ENCODE measurements at places on chromosomes 6 and 20.

DNA sequence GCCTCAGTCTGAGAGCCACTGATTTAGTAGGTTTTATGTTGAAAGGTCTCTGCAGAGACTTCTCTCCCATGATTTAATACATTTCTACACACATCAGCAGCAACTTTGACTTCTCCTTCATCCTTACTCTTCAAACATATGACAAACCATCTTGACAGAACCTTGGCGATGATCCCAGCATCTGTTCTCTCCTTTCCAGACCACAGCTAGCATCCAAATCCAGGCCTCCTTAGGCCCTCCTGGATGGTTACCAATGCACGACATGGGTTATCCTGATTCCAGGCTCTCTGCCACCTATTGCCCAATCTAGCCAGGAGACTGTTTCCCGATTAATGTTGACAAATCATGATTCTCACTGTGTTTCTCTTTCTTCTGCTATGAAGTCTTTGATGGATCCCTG is 16.8 kb downstream of the LAMA4 start:
- no peak for DNase-seq
- H3K27ac ChIP-seq, result no peak overlapping the region
- no peaks in the 10 kb centered on the region for H3K4me1 ChIP-seq
- H3K4me3 ChIP-seq, result no peak overlapping the region

DNA sequence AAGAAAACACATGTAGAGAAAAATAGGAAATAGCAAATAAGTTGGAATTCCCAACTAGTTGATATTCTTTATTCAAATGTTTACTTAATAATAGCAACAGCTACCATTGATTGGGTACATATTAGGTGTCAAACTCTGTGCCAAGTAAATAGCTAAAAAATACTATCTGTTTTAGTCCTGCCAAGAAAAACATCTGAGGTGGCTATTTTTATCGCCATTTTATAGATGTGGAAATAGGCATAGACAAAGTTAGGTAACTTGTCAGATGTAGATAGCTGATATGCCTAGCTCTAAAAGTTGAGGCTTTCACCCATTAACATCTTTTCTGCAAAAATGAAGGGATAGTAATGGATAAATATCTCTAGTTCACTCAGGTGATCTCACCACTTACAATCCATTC is 549.2 kb upstream of the ID4 start:
- H3K4me3 ChIP-seq, result no peak overlapping the region
- no peak overlapping the region for H3K27ac ChIP-seq
- H3K27me3 ChIP-seq, result no peaks in the 10 kb centered on the region
- no peak for DNase-seq
- H3K36me3 ChIP-seq, result no peaks in the 10 kb centered on the region
- H3K4me1 ChIP-seq, result no peaks in the 10 kb centered on the region

DNA sequence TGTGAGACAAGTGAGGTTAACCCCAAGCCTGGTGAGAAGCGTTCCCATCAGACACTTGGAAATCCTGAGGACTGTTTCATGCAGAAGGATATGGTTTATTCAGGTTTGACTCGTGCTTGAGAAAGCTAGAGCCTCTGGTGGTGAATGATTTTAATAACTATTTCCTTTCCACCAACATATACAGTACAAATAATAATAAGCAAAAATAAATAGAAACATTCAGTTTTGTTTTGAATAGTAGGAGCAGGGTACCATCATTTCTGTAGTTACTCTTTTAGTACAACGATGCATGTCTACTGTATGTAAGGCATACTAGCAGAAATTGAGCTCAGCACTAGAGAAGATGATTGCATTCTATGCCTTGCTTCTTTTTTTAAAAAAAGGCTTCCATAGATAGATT is 33.5 kb downstream of the PLG start:
- no peaks in the 10 kb centered on the region for H3K36me3 ChIP-seq
- H3K27me3 ChIP-seq, result no peaks in the 10 kb centered on the region
- DNase-seq, result no peak
- H3K27ac ChIP-seq, result no peak overlapping the region
- H3K4me1 ChIP-seq, result no peaks in the 10 kb centered on the region
- no peak overlapping the region for H3K4me3 ChIP-seq

DNA sequence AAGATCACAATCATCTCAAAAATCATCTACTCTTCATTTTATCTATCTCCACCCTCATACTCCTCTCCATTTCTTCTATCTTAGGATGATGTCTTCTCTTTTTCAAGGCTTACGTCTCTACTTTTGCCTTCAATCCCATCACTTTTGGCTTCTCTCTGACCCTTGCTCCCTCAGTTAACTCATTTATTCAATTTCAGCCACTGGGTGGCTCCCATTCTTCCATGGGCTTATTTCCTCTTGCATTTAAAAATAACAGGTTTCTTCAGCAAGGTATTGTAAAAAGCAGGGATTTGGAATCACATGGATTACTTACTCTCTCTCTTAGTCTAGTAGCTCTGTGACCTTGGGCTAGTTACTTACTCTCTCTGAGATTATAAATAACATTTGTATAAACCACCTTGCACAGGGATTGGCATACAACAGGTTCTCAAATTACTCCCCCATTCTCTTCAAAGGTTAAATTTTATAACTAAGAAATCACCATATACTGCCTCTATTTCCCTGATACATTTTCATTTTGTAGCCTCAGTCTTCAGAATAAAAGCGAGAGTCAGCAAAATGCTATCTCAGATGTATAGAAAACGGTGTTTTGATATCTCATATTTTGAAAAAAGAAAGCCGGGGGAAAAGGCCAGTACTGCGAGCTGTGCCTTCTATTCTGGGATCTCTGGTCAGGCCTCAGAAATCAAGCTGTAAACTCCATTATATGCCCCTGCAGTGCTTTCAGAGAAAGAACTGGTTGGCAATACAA is 5.5 kb downstream of the ZSCAN12 start:
- DNase-seq, result no peak
- H3K4me3 ChIP-seq, result no peak overlapping the region
- peaks cover 14% of the 10 kb centered on the region for H3K4me1 ChIP-seq
- H3K27me3 ChIP-seq, result no peaks in the 10 kb centered on the region

DNA sequence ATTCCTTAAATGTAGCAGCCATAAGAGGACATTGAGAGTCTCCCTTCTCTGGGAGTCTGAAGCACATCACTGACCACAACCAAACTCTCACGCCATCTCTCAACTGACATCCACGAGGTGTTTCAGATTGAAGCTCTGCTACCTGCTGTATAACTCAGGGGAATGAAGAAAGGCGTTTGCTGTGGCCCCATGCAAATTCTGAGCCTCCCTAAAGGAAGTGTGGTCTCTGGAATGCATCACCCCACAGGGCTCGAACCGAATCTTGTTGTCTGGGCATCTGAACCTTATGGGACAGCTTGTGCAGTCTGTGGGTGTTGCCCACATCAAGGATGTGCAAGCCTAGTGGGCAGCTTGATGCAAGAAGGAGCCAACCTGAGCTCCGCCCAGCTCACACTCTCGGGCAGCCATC is 10.9 kb downstream of the PMEPA1 start:
- H3K4me1 ChIP-seq, result no peaks in the 10 kb centered on the region
- no peaks in the 10 kb centered on the region for H3K36me3 ChIP-seq
- no peak overlapping the region for H3K4me3 ChIP-seq
- no peaks in the 10 kb centered on the region for H3K27me3 ChIP-seq
- H3K27ac ChIP-seq, result no peak overlapping the region

DNA sequence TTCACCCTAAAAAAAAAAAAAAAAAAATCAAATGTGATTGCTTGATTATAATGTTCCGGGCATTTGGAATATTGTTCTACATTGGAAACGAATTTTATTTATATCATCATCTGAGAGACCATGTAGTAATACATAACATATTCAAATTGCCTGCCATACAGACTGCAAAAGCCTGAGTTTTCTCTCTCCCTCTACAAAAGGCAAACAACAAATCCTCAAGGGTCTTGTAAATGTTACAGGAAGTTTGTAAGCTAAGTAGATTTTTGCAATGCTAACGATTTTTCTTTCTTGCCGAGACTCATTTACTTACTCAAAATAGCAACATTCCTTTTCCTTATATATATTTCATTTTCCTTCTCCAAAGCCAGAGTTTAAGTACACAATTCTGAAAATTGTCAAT is 49.0 kb upstream of the HTR1E start:
- H3K4me1 ChIP-seq, result no peaks in the 10 kb centered on the region
- H3K27me3 ChIP-seq, result peaks cover 3% of the 10 kb centered on the region
- no peak overlapping the region for H3K27ac ChIP-seq
- H3K36me3 ChIP-seq, result no peaks in the 10 kb centered on the region

- no peak overlapping the region for H3K4me3 ChIP-seq
- H3K27ac ChIP-seq, result no peak overlapping the region
- no peaks in the 10 kb centered on the region for H3K36me3 ChIP-seq
- no peaks in the 10 kb centered on the region for H3K27me3 ChIP-seq
- no peak for DNase-seq
Measured at GRCh38 chr20:52805843-52806242, 166.3 kb upstream of the TSHZ2 start.

DNA sequence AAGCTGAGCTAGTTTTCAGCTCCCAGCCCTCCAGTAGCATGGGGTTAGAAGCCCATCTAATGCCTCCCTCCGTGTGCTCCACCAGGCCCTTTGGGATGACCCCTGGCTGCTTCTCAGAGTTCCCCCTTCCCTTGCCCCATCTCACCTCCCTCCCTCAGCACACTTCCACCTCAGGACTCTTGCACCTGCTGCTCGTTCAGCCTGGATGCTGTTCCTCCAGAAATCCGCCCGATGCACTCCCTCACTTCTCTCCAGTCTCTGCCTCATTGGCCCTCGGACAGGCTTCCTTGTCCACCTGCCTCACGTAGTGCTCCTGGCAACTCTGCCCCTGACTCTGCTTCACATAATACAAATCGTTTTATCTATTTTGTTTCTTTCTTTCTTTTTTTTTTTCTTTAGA is 26.8 kb downstream of the FGD2 start:
- H3K27me3 ChIP-seq, result no peaks in the 10 kb centered on the region
- no peaks in the 10 kb centered on the region for H3K36me3 ChIP-seq
- H3K27ac ChIP-seq, result no peak overlapping the region
- DNase-seq, result no peak

- H3K27ac ChIP-seq, result no peak overlapping the region
- DNase-seq, result no peak
Measured at GRCh38 chr6:100353276-100354015, 111.3 kb downstream of the SIM1 start.

GRCh38 chr6:7919871-7920270 is 9.3 kb upstream of the TXNDC5 start:
- peaks cover 14% of the 10 kb centered on the region for H3K27me3 ChIP-seq
- no peak overlapping the region for H3K27ac ChIP-seq
- H3K36me3 ChIP-seq, result no peaks in the 10 kb centered on the region
- H3K4me3 ChIP-seq, result no peak overlapping the region
- DNase-seq, result no peak

DNA sequence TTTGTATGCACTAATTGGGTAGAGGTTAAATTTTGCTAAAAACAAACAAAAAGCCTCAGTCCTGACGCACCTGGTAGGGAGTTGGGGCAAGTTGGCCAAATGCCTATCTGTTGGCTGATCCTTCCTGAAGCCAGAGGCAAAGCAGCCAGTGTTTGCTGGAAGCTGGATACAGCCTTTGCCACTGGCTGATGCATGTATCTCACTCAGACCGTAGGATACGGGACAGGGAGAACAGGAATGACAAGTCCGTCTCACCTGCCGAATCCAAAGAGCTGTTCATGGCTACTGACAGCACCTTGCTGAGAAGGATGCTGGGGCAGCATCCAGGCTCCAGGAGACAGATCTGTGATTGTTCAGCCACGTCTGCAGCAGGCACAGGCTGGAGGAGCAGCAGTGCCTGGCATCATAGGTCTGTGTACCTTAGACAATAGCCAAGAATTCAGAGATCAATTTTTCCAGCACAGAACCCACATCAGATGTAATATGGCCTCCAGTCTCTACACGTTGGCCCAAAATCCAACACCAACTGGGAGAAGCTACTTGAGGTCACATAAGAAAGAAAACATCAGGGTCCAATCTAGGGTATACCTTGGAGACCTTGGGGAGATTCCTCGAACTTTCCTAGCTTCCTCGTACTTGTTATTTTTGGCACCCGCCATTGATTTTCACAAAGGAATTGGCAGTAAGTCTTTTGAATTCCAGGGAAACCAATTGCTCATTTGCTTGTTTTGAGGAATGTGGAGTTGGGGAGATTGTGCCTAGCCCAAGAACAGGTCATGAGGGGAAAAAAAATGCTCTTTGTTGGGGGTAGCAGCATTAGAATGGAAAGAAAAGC is 108.5 kb upstream of the ARMC2 start:
- H3K27ac ChIP-seq, result no peak overlapping the region
- H3K4me1 ChIP-seq, result no peaks in the 10 kb centered on the region

DNA sequence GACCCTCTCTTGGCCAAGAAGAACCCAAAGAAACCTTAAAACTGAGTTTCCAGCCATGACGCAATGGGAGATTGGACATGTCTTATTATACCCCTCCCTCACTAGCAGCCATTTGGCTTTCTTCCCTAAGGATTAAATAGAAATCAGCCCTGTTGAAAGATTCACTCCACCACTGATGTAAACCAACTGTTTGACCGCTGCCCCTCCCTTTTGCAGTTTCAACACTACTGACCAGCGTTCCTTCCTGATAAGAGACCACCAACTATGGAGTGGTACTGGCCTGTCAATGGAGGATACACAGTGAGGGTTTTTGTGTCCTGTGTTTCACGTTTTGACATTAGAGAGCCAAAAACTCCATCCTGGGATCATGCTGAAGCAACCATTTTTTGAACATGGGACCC is 53.2 kb upstream of the CD2AP start:
- DNase-seq, result no peak
- no peaks in the 10 kb centered on the region for H3K27me3 ChIP-seq
- H3K27ac ChIP-seq, result no peak overlapping the region
- no peaks in the 10 kb centered on the region for H3K36me3 ChIP-seq
- H3K4me1 ChIP-seq, result no peaks in the 10 kb centered on the region
- no peak overlapping the region for H3K4me3 ChIP-seq

- H3K36me3 ChIP-seq, result peaks cover 4% of the 10 kb centered on the region
- peak overlapping the region; percentile 75 for H3K27ac ChIP-seq
- H3K4me1 ChIP-seq, result peaks cover 26% of the 10 kb centered on the region
Measured at GRCh38 chr6:116101302-116101718, 657 bp downstream of the NT5DC1 start.

All from CD4-positive, alpha-beta T cell (primary cell).